ENCODE measurements at places on chromosomes 1 and 21.

DNA sequence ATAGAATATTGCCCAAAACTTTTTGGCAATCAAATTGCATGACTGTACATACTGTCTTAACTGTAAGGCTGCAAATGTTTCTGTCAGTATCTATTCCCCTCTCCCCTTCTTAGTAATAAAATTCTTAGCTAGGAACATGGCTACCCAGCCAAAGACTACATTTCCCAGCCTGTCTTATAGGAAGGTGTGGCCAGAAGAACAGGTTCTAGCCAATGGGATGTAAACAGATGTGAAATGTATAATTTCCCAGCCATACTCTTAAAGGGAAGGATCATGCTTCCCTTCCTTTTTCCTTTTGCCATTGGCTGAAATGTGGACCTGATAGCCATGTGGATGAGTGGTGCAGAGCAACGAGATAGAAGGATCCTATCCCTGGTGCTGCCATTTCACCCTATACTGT is 7.0 kb upstream of the HIVEP3 start:
- peak; percentile 20 for DNase-seq

GRCh38 chr1:1164701-1165451 is 8.8 kb upstream of the TTLL10 start:
- DNase-seq, result peak; percentile 91

DNA sequence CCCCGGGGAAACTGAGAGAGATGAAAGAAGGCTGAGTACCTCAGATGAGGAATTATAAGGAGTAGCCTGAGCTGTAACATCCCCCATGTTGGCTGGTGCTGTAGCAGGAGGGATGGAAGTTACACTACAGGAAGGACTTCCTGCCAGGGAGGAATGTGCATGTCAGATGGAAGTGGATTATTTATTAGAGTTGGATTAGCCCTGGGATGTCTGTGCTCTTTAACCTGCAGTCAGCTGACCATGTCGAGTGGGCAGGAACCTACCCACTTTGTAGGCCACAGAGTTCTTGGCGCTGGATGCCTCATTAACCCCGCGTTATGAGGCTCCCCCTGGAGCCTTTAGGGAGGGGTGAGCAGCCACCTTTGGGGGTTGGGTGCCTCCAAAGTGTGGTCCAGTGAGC is 757 bp upstream of the SEMA4A start:
- DNase-seq, result no peak

DNA sequence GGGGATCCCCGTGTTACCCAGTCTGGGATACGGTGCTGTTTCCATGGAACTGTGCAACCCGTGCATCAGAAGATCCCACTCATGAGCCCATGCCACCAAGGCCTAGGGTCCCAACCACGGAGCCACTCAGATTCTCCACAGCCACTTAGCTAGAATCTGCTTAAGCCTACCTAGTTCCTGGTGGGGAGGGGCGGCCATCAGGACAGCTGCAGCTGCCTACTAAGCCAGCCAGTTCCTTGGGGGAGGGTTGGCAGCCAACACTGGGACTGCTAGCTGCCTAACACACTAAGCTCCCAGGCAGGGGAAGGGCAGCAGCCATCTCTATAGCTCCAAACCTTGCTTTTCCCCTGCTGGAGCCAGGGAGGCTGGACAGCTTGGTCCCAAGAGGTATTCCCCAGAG is 549.2 kb upstream of the BRINP3 start:
- DNase-seq, result no peak

DNA sequence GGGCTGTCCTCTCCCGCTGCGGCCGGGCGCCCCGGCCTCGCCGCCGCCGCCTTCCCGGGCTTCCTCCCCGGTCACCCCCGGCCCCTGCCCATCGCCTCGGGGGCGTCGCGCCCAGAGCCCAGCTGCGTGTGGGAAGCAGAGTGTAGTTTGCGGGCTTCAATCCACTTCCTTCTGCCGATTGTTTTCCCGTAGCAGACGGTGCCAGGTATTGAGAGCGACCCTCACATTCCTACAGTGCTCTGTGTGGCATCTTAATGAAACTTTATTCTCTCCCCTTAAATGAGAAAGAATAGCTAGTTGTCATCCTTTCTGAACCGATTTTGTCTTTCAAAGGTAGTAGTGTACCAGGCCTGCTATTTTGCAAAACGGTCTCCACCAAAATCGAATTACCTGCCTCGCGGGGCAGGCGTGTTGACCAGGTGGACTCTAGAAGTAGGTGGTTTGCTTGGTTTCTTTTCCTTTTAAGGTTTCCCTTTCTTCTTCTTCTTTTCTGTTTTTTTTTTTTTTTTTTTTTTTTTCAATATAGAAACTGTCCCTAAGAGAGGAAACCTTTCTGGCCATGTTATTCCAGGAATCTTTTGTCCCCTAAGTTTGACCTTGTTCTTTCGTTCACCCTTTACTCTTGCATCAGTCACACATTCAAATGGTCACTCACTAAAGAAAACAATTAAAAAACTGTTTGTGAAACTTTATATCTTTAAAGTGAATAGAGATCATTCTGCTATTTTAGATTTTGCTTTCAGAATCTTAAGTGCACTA is 881 bp downstream of the USP25 start:
- DNase-seq, result no peak

GRCh38 chr1:175499595-175500382 is 243.6 kb downstream of the TNR start:
- DNase-seq, result no peak
